ENCODE measurements at places on chromosomes 5 and 9.

DNA sequence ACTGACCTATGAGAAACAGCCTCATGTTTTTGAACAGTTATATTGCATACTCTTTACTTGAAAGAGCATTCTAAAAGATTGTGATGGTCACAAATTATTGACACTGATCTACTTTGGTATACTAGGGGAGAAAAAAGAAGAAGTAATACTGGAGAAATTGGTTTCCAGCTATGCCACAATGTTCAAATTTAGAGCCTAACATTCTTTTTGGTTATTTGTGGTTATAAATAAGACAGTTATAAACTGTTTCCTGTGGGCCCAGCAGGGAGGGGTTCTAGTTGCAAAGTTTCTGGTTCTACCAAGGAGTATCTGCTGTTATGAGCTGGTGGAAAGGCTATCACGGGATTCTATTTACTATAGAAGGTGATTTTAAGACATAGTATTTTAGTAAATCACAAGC is 4.8 kb downstream of the CWC27 start:
- no peak for DNase-seq

- DNase-seq: peak; percentile 26
Observed at GRCh38 chr5:56900858-56901578, 8.4 kb upstream of the SETD9 start.

DNA sequence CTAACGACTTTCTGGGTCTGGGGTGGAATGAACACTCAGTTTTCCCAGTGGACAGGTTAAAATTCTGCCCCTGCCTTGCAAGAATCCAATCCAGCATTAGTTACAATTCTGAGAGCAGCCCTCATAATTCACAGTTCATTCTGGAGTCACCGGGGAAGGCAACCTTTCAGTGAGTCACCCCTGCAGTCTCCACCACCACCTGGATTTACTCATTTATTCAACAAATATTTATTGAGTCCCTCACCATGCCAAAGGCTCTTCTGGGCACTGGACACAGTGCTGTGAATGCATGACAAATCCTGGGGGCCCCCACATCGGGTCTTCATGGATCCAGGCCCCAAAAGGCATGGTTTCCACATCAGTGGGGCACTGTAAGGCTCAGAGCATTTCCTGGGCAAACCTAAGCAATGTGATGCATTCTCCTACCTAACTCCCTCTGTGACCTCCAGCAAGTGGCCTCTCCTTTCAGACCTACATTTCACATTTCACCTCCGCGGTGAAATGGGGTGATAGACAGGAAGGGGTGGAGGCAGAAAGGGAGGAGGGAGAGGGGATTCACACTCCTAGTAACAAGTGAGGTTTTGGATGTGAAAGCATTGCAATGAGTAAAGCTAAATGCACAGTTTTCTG is 6.4 kb upstream of the MSX2 start:
- DNase-seq: no peak

- peak; percentile 88 for DNase-seq
Observed at GRCh38 chr5:139648205-139649081, at the start of gene CXXC5. Gene CXXC5 (plus strand): TSS chr5:139648349. CDS start chr5:139680524, 32,175 bp downstream.

DNA sequence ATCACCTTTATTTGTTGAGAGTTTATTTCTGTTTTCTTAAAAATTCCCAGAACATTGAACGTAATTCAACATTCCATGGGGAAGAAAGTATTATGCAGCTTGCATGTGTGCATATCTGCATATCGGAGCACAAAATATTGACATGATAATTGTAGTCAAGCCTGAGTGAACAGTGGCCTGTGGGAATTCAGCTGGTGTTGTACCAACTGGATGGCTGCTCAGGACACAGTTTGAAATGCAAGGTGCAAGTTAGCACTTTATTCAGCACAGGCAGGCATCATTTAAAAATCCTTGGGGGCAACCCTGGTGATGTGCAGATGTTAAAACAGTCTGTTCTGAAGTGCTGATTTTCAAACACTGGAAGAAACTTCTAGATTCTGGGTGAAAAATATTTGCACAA is 82.4 kb downstream of the CNTLN start:
- DNase-seq: no peak

GRCh38 chr9:113651896-113652295 is 188.4 kb downstream of the RGS3 start:
- no peak for DNase-seq

DNA sequence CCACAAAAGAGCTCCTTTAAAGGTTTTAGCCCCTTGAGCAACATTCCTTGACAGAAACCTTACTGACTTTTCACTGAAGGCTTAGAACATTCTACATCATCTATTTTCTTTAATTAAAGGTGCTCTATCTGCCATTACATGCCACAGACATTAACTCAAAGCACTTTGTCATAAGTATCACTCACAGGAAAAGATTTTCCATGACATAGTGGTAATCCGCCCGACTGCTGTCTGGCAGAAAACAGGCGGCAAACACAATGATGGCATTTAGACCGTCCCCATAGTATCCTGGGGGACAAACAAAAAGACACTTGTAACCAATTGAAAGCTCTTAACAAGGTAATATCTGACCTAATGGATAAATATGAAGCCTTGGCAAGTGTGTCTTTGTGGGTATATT is 126.2 kb upstream of the PCA3 start:
- DNase-seq: no peak

DNA sequence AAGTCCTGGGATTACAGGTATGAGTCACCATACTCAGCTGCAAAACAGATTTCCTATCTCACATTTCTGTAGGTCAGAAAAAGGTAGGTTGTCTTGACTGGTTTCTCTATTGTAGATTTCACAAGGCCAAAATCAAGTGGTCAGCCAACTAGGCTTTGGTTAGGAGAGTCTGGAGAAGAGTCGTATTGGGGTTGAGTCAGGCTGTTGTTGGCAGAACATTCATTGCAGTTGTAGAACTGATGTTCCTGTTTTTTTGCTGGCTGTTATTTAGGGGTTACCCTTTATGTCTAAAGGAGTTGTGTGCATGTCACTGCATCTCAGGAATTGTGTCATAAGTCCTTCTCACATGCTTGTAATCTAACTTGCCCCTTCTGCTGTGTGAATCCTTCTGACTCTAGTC is 814.2 kb upstream of the GRAMD2B start:
- DNase-seq: no peak

GRCh38 chr9:128169925-128170324 is 9.9 kb downstream of the BBLN start:
- no peak for DNase-seq

- DNase-seq: no peak
Observed at GRCh38 chr9:24245988-24246387, 299.7 kb downstream of the IZUMO3 start.

GRCh38 chr5:179413711-179414458 is 68.6 kb upstream of the ADAMTS2 start:
- DNase-seq: no peak

DNA sequence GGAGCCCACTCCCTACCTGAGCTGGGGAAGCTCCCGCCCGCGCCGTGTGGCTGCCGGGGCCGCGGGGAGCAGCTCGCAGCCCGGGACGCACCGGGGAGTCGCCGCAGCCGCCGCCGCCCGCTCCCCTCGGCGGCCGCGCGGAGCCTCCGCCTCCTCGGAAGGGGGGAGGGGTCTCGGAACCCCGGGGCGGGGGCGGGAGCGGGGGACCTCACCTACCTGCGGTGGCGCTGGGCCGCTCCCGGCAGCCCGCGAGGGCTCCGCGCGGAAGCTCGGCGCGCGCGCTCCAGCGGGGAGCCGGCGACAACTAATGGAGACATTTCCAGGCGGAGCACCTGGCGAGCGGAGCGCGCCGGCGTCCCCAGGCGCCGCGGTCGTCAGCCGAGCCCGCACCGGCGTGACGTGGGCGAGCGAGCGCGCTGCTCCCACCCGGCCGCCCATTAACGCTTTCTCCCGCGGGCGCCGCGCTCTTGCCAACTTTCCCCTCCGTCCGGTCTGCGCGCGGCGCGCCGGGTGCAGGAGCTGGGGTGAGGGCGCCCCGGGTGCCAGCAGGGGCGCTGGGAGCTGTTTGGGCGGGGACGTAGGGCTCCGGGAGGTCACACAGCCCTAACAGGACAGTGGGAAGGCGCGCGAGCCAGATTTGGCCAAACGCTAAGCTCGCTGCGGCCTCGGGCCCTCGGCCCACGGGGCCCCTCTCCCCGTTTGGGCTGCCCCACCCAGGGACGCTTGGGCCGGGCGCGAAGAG is 4.3 kb upstream of the IRX4 start:
- DNase-seq: no peak

- DNase-seq: no peak
Observed at GRCh38 chr5:2763533-2763794, 12.0 kb upstream of the IRX2 start.

DNA sequence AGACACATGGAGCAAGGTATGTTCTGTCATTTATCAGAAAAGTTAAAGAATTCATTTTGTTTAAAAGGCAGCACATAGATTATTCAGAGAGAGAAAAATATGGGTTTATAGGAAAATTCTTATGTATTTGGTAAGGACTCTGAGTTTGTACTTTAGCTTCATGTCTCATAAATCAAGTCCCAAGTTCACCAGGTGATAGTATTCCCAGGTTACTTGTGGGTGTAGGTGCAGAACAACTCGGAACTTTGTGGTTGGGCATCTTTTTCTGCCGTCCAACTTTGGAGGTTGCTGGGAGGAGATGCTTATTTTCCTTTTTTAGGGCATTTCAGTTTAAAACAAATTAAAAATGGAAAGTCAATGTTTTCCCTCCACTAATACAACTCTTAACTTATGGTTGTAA is 269.8 kb upstream of the DMRT1 start:
- DNase-seq: no peak

DNA sequence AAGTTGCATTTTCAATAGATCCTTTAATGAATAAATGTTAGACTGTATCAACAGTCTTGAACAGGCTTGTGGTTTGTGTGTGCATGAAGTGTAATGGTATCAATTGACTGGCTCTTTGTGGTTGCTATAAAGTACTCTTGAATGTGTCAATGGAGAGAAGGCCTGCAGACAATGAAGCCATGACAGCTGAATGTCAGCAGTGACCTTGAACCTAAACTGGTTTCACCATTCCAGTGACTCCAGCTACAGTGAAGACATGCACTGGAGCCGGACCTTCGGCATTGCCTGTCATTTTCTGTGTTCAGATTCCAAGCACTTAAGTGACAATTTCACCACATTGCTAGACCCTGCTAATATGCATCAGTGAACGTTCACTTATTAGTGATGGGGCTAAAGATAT is 276.0 kb upstream of the TMEM161B start:
- no peak for DNase-seq

DNA sequence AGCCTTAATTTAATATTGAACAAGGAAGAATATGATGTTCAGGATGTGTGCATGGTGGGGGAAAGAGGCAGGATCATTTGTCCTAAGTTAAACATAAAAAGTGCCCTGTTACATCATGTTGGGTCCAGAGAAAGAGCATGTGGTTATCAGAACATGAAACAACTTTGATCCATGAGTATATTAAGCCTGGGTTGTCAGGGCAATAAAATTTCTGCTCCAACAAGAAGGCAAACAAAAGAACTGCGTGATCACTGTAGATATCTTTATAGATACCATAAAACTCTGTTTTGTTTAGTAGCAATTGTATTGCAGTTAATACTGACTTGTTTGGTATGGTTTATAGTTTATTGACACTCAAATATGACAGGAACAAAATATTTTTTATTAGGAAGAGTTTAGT is 35.2 kb downstream of the PCA3 start:
- no peak for DNase-seq

DNA sequence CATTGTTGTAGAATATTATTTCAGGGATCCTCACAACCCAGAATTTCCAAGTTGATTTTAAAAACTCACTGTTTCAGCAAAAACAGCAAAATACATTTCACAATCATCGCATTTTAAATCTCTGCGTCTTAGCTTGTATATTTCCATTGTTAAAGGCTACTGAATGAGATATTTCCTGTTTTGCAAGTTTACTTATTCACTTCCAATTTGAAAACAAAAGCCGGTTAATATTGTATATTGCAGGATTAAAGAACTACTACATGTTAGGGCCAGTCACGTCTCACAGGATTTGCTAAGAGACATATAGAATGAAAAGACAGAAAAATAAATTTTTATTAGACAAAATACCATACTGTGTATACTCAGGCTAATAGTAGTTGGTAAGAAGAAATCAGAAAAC is 395.9 kb upstream of the CDH9 start:
- no peak for DNase-seq

DNA sequence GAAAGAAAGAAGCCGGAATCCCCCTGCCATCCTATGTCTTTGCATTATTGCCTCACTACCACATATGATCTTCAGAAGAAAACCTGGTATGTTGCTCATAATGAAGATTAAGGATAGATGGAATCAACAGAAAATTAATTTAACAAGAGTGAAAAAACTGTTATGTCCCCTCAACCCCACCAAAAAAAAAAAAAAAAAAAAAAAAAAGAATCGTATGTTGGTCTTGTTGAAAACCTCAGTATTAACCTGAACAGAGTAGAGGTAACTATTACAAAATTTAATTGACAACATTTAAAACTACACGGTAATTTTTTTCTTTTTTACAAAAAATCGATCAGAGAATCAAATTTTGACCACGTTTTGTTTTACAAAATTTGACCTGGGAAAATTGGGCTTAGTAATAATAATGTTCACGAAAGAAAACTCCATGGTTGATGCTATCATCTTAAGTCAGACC is 827 bp upstream of the CSNK1A1 start:
- no peak for DNase-seq

GRCh38 chr5:139845846-139846681 is 50.5 kb downstream of the PSD2 start:
- no peak for DNase-seq

GRCh38 chr5:100456615-100457014 is 78.6 kb upstream of the FAM174A start:
- no peak for DNase-seq

DNA sequence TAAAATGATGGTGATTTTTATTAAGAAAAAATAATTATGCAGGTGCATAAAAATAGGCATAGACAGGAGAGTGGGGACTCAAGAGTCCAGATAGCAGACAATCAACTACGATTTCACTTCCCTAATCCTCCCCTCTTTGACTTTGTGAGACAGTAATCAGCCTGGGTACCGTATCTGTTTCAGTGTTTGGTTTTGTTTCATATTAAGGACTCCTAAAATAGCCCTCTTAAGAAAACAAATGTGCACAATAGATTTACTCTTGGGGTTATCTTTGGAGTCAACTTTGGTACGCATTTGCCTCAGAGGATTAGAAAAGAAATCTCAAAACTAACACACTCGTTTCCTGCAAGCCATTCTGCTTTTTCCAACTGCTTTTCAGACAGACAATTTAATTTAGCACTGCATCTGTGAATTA is 96.3 kb downstream of the ZNF608 start:
- no peak for DNase-seq

DNA sequence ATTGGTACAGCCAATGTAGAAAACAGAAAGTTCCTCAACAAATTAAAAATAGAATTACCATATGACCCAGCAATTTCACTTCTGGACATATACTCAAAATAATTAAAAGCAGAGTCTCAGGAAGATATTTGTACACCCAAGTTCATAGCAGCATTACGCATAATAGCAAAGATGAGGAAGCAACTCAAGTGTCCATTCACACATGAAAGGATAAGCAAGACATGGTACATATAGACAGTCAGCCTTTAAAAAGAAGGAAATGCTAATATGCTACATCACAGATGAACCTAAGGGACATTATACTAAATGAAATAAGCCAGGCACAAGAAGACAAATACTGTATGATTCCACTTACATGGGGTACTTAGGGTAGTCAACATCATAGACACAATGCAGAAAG is 76.7 kb downstream of the ANXA2R start:
- DNase-seq: no peak
